Stimulated activated CD8-positive, alpha-beta memory T cell treated with anti-CD3 and anti-CD28 coated beads, Interleukin-15, amount 100 ng/mL, for 24 hours (primary cell): ENCODE measurements at places on chromosomes 1 and 21.

DNA sequence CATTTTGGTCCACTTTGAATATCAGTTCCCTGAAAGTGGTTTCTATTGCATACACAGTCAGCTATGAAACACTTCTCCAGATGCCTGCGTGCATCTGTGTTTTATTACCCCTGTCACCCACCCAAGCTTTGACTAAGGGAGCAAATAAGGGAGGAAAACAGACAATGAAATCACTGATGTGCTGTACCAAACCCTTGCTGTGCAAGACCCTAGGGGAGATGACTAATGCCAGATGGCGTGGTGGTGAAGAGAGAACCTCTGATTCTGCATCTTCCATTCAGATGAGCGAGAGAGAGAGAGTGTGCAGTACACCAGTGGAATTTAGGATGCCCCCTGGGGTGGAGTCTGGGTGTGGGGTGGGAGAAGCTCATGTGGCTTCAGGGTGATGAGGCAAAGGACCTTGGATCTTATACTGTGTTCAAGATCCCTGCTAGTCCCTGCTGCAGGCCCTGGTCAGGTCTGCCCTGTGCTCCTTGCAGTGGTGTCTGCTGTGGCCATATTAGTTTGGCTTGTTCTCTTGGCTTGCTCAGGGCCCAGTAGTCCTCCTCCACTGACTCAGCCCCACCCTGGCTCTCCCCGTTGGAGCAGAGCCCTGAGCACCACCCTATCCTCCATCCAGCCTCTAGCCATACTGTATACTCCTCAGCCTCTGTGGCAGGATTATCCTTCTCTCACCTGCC lies 18.5 kb downstream of the CLCA1 start:
- no peak for DNase-seq

- no peak for DNase-seq
Measured at GRCh38 chr1:107449326-107449725, 308.5 kb downstream of the NTNG1 start.

- no peak for DNase-seq
Measured at GRCh38 chr1:110829955-110830553, 42.9 kb upstream of the CD53 start.

GRCh38 chr1:200739702-200740570 lies 1.2 kb downstream of the CAMSAP2 start:
- DNase-seq, result no peak

GRCh38 chr1:109791495-109792043 lies 27.8 kb upstream of the EPS8L3 start:
- DNase-seq, result no peak

DNA sequence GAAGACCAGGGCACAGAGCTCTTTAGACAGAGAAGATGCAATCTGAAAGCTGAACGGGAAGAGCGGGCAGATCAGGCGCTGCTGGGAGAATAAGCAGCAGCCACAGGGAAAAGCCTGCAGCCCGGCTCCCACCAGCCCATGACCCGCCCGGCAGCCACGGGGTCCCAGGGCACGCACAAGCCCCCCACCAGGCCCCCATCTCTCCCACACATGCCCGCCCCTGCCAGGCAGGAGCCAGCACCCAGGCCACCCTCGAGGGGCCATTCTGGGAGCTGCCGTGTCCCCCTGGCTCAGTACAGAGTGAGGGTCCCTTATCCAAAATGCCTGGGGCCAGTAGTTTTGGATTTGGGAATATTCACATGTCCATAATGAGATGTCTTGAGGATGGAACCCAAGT lies 16.3 kb downstream of the SLC19A1 start:
- DNase-seq, result no peak

GRCh38 chr1:58620926-58621325 lies 43.9 kb upstream of the TACSTD2 start:
- no peak for DNase-seq

DNA sequence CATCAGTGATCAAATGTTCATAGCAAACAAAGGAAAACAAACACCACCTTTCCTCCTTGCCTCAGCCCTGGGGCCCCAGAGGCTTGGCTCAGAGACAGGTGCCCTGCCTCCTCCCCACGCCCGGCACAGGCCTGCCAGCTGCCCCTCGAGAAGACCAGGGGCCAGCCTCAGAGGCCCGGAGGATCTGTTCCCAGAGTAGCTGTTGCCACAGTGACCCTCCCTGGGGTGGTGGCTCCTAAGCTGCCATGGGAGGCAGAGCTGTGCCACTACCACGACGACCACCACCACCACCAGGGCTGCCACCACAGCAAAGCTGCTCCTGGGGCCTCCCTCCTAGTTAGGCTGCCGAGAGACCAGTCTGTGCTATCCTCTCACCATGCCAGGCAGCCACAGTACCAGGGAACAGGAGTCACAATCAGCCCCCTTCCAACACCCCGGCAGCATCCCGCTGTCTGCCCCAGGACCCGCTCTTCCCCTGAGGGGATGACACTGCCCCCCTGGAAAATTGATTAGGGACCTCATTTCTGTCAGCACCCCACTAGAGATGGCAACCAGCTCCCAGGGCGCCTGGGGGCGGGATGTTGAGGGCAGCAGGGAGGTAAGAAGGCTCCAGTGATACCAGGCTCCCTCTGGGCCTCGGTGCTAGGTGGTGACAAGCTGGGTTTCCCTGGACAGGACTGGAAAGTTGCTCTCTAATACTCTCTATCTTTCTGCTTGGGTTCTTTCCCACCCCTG lies 30.5 kb downstream of the KCNC4 start:
- no peak for DNase-seq

- DNase-seq, result no peak
Measured at GRCh38 chr1:157505481-157506272, 46.6 kb downstream of the FCRL5 start.

GRCh38 chr1:228825840-228826484 lies 90.7 kb downstream of the RHOU start:
- DNase-seq, result no peak

- no peak for DNase-seq
Measured at GRCh38 chr1:204730826-204731459, 45.4 kb upstream of the LRRN2 start.

DNA sequence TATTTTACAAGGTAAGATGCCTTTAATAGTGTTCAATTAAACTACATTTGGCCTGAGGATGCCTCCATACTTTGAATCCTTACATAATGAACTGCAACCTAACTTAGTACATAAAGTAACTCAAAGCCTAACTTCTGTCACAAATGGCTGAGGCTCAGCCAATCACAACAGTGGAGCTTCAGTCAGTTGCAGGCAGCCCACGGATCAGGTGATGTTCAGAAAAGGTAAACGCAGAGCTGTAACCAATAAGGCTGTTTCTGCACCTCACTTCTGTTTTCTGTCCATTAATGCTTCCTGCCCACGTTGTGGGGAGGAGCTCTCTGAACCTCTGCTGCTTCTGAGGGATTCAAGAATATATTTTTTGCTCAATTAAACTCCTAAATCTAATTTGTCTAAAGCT lies 94.8 kb upstream of the KIAA0040 start:
- DNase-seq, result no peak

DNA sequence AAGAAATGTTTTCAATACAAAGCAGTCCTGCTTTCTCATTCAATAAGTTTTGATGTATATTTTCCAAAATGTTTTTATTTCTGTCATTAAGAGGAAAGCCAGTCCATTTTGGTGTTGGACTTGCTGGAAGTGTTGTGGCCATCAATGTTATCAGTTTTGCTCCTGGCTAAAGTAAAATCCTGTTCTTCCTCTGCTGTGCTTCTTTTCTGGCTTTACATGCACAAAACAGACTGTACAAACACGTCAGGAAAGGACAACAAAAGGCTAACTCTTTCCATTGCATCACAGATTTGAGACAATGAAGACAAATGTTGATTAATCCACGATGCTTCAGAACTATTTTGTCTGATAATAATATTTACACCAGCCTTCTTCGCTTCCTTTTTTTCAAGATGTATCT lies 735.4 kb downstream of the LTN1 start:
- no peak for DNase-seq

DNA sequence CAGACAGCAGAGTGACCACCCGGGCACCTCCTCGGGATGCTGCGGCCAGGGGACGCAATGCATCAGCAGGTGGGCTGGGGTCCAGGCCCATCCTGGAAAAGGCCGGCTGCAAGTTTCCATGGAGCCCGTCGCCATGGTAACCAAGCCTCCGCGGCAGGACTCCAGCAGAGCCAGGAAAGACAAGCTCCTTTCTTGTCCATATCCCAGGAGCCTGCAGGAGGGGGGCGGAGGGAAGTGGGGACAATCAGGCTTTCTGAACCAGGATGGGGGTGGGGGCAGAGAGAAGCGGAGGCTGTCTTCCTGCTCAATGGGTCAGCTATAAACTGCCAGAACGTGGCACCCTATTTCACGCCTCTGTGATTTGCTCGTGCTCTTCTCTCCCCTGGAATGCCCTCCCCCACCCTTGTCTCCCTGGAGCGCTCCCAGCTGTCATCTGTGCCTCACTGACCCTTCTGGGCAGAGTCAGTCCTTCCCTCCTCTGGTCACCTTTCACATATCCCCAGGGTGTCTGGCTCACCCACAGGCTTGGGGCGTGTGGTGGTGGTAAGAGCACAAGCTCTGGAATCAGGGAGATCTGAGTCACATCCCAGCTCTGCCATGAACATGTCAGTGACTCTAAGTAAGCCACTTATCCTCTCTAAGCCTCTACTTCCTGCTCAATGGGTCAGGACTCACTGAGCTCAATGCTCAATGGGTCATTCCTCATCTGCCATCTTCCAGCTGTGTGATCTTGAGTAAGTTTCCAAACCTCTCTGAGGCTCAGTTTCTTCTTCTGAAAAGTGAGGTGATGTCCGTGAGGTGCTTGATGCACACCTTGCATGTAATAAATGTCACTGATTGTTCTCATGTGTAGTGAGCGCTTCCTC lies 58.9 kb upstream of the LAPTM5 start:
- no peak for DNase-seq

GRCh38 chr1:151811181-151811580 lies 6.0 kb upstream of the LINGO4 start:
- no peak for DNase-seq

DNA sequence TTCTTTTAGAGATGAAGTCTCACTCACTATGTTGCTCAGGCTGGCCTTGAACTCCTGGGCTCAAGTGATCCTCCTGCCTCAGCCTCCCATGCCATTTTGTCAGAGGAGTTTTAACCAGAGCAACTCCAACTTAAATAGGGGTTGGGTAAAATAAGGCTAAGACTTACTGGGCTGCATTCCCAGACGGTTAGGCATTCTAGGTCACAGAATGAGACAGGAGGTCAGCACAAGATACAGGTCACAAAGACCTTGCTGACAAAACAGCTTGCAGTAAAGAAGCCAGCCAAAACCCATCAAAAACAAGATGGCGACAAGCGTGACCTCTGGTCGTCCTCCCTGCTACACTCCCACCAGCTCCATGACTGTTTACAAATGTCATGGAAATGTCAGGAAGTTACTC lies 5.7 kb upstream of the DNAH14 start:
- DNase-seq, result no peak

GRCh38 chr1:201245082-201245481 lies 38.2 kb upstream of the PKP1 start:
- DNase-seq, result no peak

DNA sequence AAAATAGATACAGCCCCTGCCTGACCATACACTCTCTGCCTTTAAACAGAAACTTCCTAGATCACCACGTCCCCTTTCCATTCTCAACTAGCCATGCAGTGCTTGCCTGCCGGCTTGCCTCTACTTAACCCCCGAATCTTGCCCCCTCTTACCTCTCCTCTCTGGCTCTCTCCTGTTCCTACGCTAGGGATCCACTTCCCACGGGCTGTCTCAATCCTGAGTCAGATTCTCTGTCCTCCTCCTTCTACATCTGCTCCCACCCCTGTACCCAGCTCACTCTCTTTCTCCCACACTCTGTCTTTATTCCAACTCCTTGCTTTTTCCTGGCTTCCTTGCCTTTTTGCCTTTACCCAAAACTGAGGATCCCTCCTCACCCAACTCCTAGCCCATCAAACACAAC lies 29.3 kb downstream of the ATF3 start:
- no peak for DNase-seq

DNA sequence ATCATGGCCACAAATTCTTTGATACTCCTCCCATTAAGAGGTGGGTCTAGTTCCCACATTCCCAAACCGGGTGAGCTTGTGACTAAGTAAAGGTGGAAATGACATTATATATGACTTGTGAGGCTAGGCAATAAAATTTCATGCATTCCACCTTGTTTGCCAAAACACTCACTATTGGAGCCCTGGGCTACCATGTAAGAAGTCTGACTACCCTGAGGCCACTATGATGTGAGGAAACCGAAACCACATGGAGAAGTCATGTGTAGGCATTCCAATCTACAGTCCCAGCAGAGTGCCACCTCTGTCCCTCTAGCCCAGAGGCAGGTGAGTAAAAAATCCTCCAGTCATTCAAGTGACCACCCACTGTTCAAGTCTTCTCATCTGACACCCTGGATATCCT lies 17.9 kb upstream of the SMG7 start:
- DNase-seq, result no peak

- no peak for DNase-seq
Measured at GRCh38 chr1:209617047-209617673, 33.6 kb downstream of the CAMK1G start.

DNA sequence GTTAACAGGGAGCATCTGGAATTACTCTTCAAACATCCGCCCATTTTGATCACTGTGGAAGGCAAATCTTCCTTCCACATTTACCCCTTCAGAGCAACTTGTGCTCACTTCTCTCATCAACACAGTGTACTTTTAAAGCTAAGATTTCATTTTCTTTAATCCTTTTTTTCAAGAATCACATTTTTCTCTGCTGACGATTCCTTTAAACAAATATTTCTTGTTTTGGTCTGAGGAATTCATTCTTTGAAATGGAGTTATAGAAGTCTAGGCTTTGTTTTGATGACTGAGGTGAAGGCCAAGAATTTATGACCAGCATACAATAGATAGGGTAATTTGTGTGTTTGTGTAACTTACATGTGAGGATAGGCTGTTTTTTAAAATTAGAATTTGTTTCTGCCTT lies 25.6 kb downstream of the LRRC42 start:
- no peak for DNase-seq

GRCh38 chr21:42508371-42508770 lies 5.3 kb upstream of the SLC37A1 start:
- DNase-seq, result no peak

GRCh38 chr1:192918259-192918658 lies 109.4 kb downstream of the RGS2 start:
- DNase-seq, result no peak

GRCh38 chr1:204649721-204650521 lies 35.6 kb downstream of the LRRN2 start:
- no peak for DNase-seq

- no peak for DNase-seq
Measured at GRCh38 chr1:9385801-9386573, 93.3 kb downstream of the SPSB1 start.
